Stimulated activated CD4-positive, alpha-beta T cell treated with anti-CD3 and anti-CD28 coated beads, TNF-alpha, amount 100 ng/mL, for 4 hours (primary cell): ENCODE measurements at places on chromosomes 6 and 20.

DNA sequence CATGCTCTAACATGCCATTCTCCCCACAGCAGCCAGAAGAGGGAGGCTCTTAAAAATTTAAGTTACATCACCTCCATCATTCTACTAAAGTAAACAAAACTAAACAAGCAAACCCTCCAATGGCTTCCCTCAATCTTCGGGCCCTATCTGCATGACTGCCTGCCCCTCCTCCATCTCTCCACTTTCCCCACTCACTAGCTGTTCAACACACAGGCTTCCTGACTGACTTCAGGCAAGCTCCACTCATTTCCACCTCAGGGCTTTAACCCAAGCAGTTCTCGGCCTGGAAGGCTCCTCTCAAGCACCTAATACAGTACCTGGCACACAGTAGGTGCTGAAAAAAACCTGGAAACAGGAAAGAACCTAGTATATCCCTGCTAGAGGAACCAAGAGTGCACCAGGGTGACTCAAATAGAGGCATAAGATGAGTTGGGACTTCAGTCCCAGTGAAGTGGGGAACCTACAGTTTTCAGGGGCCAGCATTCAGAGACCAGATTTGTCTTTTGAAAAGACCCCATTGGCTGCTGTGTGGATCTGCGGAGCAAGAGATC, 2.8 kb downstream of the AHCY start:
- DNase-seq: no peak

DNA sequence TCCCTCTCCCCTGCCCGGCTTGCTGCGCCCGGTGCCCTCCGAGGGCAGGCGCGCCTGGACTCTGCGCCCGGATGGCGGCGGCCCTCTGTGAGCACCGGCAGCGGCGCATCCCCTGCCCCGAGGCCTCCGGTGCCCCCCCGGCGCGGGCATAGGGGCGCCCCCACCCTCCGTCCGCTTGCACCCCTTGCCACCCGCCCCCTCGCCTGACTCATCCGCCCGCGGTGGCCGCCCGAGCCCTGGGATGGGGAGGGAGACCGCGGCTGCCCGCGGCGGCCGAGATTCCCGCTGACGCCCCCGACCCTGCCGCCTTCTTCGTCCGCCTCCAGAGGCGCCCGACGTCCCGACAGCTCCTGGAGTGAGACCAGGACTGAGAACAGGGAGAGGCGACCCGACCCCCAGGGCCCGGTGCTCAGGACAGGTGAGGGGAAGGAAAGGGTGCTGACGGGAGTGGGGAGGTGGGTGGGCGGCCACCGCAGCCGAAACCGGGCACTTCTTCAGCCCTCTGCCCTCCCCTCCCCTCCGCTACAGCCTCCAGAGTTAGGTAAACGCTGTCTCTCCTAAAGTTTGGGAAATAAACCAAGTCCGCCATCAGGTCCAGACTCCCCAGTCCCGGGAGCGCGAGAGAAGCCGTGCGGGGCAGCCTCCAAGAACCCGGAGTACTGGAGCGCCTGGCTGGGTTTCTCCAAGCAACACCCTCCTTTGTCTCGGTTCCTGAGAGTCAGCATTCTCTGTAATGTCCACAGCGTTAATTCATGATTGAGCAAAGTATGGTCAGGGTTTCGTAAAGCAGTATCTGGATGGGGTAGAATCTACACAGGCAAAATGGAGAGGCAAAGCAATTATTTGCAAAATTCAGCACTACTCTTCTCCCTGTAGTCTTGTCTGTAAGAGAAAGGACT, 539 bp downstream of the TMEM200A start:
- no peak for DNase-seq

- no peak for DNase-seq
Measured at GRCh38 chr6:129774697-129775447, 64.9 kb upstream of the ARHGAP18 start.

DNA sequence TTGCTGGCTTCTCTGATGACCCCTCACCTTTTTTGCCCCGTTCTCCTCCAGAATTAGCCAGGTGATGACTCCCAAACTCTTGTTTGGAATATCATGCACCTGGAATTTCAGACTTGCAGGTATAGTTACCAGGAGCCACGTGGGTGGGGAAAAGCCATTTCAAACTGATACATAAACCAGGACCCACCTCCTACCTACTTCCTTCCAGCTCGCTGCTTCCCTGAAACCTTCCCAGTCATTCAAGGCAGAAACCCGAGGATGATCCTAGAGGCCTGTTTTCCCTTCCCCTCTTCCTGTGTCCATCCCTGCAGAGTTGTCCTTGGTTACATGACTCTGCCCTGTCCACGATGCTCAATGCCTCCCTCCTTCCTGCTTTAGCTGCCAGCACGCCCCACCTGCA, 101.9 kb downstream of the MTHFD1L start:
- DNase-seq: no peak

GRCh38 chr20:62367136-62367632, at the start of gene LAMA5:
TSS of gene LAMA5 (minus strand) at chr20:62367312. CDS start at chr20:62367245, 67 bp downstream.
- no peak for DNase-seq

DNA sequence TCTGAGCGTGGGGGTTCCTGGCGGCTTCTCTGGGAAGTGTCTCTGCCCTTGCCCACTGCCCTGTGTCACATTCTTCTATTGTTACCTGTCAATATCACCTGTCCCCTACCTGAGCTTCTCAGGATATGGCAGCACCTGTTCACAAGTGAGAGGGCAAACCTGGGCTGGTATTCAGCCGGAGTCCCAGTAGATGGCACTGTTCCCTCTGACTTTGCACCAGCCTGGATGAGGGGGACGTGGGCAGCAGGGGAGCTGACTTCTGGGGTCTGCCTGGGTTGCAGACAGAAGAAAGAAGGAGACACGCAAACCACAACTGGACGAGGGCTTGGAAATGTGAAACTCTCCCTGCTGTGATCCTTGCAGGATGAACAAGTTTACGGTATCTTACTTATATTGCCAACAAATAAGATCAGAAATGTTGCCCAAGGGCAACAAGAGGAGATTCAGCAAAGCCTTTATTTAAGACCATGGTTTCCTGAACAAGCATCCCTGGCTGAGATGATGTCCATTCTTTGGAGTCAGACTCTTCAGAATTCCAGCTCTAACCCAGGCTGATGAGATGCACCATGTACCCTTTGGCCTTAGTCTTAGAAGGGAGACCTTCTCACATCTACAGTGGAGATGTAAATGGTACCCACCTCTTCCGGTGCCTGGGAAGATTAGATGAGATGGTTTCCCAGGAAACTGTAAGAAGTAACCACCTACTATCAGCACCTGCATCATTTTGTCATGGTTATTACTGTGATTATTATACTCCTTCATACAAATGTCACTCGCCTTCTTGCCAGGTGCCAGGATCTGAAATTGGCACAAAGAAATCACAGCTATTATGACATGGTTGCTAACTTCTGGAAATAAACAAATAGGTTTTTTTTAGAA, 400.0 kb upstream of the CDH4 start:
- DNase-seq: no peak

DNA sequence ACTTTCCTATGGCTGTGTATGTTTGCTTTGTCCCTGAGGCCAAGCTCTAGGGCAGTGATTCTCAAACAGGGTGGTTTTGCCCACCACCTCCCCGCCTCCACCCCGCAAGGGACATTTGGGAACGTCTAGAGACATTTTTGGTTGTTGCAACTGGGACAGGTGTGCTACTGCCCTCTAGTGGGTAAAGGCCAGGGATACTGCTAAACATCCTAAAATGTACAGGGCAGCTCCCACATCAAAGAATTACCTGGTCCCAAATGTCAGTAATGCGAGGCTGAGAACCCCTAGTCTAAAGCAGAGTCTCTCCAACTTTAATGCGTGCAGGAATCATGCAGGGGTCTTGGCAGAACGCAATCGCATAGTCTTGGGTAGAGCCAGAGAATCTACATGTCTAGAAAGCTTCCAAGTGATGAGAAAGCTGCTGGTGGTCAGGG, 5.1 kb downstream of the KCNS1 start:
- no peak for DNase-seq
